ENCODE measurements at places on chromosomes 3 and 15.

DNA sequence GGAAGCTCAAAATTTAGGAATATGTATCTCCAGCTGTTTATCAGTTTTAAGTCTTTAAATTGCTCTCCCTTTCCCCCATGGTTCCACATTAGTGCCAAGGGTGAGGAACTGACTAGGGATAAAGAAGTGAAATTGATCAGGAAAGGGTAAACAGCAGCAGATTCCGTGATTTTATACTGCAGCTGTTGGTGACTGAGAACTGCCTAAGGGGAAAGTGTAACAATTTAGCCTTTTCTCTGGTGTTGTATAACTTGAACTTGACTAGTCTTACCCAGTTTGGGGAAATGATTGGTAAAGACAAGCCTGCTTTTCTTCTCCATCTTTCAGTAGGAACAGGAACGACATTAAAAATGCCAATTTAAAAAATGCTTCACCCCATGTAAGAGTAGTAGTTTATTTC is 5.0 kb downstream of the SPRED1 start:
- no peak for DNase-seq

DNA sequence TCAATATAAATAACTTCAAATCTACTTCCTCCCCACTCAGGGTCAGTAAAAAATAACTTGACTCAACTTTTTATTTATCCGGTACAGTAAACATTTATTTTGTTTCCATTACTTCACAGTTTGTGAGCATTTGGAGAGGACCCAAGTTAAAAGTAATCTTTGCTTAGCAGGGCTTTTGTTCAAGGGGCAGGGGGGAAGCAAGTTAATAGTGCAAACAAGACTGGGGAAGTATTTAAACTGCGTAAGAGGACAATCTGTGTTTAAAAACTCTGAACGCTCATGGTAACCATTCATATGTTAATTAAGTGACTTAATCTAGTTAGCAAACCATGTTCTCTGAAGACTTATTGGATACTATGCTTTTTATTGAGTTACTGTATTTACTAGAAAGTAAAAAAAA is 346.2 kb downstream of the SLC9A9 start:
- DNase-seq: no peak

DNA sequence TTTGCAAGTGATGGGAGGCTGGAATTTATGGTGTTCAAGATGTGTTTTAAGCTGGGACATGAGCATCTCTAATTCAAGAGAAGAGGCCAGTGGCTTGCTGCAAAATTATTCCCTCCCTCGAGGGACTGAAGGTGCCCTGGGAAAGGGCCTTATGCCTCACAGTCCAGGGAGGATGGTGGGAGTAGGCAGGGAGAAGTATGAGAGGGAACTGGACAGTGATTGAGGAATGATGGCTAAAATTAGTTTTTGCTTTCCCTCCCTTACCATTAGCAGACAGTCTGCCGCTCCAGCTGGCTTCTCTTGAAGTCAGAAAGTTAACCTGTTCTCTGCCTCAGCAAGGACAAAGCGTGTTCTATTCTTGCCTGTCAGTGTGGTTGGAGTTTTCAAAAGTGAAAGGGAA is 139.8 kb upstream of the SEMA6D start:
- no peak for DNase-seq

- no peak for DNase-seq
Observed at GRCh38 chr3:31967592-31967991, 13.5 kb downstream of the OSBPL10 start.

DNA sequence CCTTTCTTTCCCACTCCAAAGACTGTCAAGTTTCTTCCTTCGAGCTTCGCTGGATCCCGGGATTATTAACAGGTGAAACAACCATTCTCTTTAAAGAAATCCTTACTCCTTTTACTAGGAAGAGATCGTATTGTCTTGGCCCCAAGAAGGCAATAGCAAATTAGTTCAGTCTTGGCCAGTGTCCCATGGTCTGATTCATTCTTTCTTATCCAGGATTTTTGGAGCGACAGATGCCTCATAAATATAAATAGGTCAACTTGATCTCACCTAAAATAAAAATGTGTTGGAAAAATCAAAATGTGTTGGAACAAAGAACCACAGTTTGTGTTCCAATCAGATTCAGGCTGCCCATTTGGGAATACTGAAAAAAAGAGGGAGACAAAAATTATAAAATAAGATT is 140.1 kb upstream of the TMEM108 start:
- no peak for DNase-seq

DNA sequence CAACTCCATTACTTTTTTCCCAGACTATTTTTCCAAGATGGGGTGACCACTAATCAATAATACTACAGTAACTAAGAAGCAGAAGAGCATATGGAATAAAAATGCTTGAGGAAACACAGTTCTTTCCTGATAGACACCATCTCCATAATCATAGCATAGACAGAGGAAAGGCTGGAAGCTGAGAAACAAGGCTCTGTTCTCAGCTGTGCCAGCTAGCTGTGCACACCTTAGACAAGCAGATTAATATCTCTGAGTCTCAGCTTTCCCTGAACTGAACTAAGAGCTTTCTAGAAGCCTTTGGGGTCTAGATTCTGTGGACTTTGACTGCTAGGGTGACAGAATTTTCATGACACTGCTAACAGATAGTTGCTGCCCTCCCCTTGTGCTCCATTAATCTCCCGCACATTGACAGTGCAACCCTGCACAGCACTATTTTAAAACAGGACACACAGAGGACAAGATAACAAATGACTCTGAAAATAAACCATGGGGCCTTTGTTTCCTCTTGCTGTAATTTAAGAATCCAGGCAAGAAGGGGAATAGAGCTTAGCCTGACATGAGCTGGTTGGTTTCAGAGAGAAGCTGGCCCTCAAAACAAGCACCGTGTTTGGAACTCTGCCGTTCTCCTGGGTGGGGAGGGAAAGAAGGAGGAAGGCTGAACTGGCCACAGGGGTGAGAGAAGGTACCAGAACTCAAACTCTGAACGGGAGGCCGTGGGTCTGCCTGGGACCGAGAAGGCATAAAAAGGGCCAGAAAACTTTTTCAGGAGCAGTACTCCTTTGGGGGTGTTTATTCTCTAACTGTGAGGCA is 67.4 kb downstream of the ATP13A5 start:
- no peak for DNase-seq

DNA sequence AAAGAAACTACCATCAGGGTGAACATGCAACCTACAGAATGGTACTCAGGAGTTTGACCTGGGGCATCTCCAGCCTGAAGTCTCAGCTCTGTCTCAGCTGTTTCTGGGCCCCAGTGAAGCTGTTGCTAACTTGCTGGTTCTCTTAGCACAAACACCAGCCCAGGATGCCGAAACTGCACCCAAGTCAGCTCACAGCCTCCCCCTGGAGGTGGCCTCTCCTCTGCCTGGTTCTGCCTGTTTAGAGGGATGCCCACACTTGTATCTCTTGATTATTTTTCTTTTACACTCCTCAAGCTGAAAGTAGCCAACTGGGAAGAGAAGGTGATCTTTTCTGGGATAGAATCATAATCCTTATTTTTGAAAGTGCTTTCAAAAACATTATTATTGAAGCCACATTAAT is 289.0 kb upstream of the RASGRP1 start:
- DNase-seq: no peak

Measured in T-helper 2 cell (primary cell).